Mucosa of descending colon (tissue), 3 donors: ENCODE measurements at places on chromosomes 11 and 22. TPM values are rescaled to one million over a fixed set of nuclear protein-coding genes. Genes with fewer than 3 reads are reported as not detected.

GRCh38 chr11:32305460-32305859 lies 129.9 kb downstream of the WT1 start:
- DNase-seq, result no peak

- no peak for DNase-seq
Observed at GRCh38 chr22:28222052-28222451, 303.0 kb upstream of the PITPNB start.

DNA sequence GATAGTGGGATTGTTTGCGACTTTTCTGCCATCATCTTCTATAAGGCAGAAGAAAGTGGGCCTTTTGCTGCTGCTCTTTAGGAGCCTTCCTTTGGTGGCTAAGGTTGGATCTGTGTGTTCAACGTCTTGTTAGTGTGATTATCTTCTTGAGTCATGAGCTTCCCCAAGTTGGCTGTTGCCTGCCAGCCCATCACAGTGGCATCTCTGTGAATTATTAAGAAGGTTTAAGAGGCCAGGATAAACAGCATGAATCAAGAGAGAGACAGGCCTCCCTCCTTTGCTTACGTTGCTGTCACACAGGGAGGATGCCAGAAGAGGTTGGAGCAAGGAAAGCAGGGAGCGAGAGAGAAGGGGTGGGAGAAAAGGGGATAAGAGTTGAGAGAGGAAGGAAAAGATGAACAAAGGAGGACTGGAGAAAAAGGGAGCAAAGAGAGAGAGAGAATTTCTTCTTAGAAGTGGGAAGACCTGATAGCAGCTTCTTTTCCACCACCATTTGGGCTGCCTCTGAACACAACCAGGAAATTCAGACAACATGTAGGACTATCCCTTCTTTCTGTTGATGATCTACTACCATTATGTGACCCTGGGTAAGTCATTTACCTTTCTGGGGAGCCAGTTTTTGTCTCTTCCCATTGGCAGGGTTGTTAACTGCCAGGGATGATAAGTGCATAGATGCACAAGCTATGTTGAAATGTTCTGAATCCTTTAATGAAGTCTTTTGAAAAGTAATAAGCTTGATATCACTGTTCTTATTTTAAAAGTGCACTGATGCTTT lies 126.5 kb downstream of the NAV2 start:
- DNase-seq, result no peak

DNA sequence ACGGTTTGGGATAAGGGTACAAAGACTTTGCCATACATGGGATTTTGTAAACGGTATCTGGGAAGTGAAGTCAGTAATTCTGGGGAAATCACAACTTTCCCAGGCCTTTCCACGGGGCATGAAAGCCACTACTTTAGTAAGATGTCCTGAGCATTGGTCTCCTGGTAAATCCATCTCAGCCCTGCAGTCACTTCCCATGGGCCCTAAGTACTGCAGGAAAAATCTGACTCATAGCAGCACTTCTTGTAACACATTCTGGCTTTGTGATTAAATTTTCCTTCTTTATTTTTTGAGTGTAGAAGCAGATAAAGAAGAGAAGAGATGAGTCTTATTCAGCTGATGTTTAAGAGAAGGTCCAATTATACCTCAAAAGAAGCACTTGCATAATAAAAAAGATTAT lies 67.6 kb downstream of the BLID start:
- DNase-seq, result no peak

DNA sequence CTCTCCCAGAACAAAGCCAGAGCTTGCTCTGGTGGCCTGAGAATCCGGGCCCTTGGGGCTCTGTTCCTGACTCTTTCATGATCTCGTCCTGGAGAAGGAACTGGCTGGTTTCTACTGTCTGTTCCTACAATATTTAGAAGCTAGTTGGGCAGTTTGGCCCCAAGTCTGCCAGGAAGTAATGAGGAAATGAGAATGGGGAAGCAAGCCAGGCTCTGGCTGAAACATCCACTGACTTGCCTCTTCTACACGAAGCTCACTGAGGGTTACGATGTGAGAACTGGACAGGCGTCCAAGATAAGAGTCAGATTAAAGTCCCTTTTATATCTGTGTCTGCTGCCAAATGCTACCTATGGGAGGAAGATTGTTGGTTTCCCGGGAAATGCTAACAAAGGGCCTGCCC lies 110.0 kb upstream of the KIRREL3 start:
- no peak for DNase-seq

Gene CDC45
- 13.9 TPM for total RNA-seq

Gene OPCML
- 0.10 TPM for total RNA-seq

Gene OR8A1
- total RNA-seq, result not detected
